Activated CD8-positive, alpha-beta memory T cell treated with anti-CD3 and anti-CD28 coated beads for 1 hour (primary cell): ENCODE measurements at places on chromosomes 3 and 15.

GRCh38 chr3:52534281-52535183 is 875 bp upstream of the NT5DC2 start:
- DNase-seq, result no peak

- DNase-seq, result no peak
These were observed 57.2 kb upstream of the RGMA start for GRCh38 chr15:93146196-93146595.

GRCh38 chr15:63530235-63530634 is 25.8 kb downstream of the USP3 start:
- no peak for DNase-seq

DNA sequence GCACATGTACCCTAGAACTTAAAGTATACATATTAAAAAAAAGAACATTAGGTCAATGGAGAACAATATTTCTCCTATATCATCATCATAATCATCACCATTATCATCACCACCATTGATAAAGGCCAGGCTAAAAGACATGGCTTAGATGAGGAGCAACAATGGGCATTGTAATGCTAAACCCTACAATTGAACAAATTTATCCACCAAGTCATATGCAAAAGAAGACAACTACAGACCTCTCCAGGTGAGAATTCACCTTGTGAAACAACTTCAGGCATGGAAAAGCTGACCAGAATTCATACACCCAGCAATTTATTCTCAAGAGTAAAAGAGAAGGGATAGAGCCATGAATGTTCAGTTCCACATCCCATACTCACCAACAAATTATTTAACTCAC is 46.3 kb upstream of the BBX start:
- no peak for DNase-seq

- DNase-seq, result no peak
These were observed 15.1 kb downstream of the HERC1 start for GRCh38 chr15:63818629-63819028.

DNA sequence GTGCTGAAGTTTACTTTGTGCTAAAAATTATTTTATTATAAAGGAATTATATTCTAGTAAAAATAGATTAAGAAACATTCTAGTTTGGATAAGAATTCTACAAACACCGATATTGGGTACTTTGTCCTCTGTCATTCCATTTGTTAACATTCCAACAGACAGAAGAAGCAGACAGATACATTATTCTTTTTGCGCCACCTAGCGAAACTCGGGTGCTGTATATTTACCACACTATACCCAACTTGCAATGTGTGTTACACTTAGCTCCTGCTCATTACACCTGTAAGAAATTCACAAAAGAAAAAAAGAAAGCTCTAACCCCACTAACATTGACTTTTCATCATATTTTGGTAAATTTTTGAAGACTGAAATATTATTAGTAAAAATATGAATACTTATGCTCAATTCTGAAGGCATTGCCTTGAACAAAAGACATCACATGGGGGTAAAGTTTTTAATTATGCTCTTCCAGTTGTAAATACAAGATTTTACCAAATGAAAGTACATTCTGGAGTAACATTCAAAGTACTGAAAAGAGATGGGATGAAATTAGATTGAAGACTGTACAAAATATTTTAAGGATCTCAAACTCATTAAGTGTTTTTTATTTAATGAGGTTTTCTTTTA is 136.5 kb upstream of the MLF1 start:
- no peak for DNase-seq

DNA sequence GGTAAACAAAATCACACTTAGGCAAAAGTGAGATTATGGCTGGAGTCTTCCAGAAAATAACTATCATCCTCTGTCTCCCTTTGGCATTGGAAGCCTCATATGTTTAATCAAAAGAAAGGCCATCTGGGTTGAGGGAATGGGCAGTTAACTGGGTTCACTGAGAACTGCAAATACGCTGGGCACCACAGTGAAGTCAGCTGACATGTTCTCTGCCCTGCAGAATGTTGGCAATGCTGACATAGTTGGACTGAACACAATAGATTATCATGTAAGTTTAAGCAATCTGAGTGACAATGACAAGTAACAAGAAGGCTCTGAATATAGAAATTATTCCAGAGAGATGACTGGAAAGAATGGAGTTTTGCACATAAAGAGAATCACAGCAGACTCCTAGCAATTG is 43.8 kb upstream of the SLC25A26 start:
- DNase-seq, result no peak

GRCh38 chr15:78012643-78013077 is 64.9 kb downstream of the TBC1D2B start:
- no peak for DNase-seq

GRCh38 chr3:36244728-36245127 is 135.6 kb upstream of the STAC start:
- DNase-seq, result no peak

- no peak for DNase-seq
These were observed 276.0 kb downstream of the GBE1 start for GRCh38 chr3:81485444-81485865.

GRCh38 chr3:127791221-127791913 is 30.9 kb downstream of the MGLL start:
- no peak for DNase-seq

DNA sequence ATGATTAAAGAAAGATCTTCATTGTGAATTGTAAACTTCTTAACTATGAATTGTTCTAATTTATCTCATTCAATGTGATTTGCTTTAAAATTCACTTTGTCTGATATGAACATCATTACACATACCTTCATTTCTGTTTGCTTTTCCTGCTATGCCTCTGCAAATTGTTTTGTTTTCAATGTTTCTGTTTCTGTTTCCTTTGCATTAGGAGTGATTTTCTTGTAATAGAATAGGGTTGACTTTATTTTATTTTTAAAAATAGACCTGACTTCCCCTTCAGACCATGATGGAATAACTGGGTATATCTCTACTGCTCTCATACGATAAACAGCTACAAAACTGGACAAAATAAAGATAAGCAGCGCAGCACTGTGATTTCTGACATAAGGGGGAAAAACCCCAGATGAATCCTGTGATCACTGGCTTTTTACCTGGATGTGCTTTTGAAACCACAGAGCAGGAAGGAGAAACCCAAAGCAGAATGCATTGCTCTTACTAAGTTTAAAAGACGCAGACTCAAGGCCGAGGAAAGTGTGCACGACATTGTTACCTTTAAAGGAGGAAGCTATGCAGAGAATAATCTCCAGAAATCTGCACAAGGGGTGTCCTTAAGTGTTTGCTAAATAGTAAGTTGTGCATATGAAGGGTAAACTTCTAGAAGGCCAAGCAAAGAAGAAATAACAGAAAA is 420.2 kb downstream of the TBC1D5 start:
- no peak for DNase-seq

- no peak for DNase-seq
These were observed 26.1 kb downstream of the PPP2R3A start for GRCh38 chr3:135991621-135992020.

GRCh38 chr3:36653095-36653494 is 111.3 kb downstream of the DCLK3 start:
- DNase-seq, result no peak

- no peak for DNase-seq
These were observed 287.8 kb downstream of the CHL1 start for GRCh38 chr3:484341-484740.

DNA sequence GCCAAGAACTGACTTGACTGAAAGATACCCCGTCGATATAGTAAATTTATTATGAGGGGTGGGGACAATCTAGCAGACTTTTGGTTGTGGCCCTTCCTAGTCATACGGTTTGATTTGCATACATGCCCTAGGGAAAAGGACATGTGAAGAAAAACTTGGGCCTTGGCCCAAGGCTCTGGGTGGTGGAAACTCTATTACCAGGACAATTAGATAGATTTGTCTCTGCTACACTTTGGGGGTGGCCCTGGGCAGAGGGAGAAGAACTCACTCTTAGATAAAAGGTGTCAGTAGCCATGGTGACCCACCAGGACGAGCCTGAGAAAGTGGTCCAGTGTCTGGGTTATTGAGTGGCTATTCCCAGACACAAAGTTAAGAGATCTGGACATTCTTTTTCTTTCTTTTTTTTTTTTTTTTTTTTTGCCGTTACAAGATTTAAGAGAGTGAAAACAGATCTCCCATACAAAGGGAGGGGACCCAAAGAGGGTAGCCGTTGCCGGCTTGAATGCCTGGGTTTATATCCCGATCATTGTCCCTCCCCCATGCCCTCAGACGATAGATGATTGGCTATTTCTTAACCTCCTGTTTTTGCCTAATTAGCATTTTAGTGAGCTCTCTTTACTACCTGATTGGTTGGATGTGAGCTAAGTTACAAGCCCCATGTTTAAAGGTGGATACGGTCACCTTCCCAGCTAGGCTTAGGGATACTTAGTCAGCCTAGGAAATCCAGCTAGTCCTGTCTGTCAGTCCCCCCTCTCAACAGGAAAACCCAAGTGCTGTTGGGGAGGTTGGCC is 96.4 kb upstream of the SMAD3 start:
- no peak for DNase-seq

GRCh38 chr15:25830844-25831451 is 32.2 kb downstream of the ATP10A start:
- DNase-seq, result no peak

DNA sequence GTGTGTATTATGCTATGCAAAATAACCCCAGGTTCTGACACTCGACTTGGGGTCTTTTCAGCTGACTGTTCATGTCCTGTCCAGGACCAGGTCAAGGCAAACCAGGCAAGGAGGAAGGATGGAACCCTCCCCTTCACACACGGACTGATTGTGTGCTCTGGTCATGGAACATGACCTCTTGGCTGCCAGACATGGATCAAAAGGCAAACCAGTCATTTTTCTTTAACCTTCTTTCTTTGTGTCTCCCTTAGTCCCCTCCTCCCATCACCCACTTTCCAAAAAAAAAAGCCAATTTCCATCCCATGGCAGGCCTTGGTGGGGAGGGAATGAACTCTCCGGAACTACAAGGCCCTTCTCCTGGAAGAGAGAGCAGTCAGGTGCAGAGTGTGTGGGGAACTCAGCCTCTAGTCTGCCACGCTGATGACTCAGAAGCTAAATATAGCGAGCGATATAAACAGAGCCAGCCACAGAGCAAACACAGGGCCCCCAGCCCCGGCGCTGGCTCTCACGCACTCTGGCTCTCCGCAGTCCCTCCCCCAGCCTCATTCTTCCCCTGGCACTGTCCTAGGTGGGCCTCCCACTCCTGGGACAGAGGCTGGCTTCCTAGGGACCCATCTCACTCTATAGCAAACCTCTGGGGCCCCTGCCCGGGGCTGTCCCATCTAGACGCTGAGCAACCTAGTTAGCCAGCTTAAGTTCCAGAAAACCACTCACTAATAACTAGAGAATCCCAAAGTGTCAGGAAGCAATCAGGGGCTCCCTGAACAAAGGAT is 10.0 kb downstream of the BMF start:
- DNase-seq, result peak; percentile 25

DNA sequence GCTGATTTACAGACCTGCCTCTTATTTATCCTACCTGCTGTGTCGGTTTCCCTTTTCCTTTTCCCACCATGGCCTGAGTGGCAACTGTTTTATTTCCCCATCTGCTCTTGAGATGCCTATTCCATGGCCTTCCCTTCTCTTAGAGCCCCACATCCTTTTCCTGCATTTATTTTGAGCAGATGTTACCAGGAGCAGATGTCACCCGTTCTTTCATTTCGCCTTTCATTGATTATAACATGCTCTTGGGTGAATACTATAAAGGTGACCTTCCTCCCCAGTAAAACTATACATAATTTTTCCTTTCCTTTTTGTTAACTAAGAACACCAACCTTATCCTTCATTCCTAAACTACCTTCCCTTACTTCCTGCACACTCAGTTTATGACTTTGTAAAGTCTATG is 8.5 kb upstream of the P2RY1 start:
- no peak for DNase-seq

DNA sequence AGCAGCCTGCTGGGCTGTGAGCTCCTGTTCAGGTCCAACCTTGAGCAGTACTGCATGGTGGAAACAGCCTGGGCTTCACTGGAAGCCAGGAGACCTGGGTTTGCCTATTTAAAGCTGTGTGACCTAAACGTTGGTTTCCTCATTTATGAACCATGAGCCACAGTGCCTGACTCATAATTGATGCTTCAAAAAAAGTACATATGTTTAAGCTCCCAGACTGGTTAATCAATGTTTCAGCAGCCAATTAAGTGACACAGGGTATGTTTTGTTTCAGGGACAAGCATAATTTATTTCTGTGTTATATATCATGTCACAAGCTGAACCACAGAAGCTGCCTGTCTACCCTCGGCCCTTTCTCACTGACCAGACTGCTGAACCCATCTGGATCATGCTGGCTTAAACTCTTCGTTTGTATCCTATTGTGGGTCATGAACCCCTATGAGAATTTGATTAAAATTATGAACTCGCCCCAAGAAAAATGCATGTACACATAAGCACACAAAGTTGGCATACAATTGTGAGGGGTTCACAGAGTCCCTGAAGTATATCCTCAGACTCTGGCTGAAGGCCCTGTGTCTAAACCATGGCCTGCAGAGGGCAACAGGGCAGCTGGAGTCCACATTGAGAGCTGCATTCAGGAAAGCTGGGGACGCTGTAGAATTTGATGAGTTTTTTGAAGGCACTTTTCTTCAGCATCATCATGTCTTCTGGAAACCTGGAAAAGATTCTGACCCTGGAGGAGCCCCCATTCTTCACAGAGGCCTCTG is 23.7 kb downstream of the HDC start:
- no peak for DNase-seq

DNA sequence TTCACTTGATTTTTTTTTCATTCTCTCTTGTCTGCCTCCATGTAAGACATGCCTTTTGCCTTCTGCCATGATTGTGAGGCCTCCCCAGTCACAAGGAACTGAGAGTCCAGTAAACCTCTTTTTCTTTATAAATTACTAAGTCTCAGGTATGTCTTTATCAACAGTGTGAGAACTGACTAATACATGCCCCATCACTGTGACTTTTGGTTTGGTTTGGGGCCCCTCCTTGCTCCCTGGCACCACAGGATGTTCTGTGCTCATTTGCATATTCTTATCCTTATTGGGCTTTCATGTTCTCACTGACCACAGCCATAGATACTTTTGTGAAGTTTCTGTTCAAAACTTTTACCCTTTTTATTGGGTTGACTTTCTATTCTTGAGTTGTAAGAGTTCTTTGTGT is 3.8 kb upstream of the PRR20G start:
- no peak for DNase-seq

DNA sequence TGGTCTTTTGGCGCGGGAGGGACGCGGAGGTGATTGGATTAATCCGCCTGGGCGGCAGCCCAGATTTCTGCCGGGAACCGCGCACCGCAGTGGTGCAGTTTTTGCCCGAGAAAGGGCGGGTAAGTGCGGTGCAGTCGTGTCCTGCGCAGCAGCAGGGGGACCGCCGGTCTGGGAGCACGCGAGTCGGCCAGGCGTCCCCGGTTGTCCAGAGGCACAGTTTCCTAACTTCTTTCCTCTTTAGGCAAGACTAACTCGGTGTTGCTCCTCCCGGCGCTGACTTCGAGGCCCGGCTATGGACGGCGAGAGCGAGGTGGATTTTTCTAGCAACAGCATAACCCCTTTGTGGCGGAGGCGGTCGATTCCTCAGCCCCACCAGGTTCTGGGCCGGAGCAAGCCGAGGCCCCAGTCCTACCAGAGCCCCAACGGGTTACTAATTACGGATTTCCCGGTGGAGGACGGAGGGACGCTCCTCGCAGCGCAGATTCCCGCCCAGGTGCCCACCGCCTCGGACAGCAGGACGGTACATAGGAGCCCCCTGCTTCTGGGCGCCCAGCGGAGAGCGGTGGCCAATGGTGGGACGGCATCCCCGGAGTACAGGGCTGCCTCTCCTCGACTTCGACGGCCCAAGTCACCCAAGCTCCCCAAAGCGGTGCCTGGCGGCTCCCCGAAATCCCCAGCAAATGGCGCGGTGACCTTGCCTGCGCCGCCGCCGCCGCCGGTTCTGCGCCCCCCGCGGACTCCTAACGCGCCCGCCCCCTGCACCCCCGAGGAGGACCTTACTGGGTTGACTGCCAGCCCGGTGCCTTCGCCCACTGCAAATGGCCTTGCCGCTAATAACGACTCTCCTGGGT is 736 bp downstream of the ARHGEF26 start:
- DNase-seq, result no peak
